ENCODE measurements at places on chromosomes 11 and 22.
A peak's percentile ranks its signal among the peaks of the same experiment; 100 is the strongest.

GRCh38 chr11:54927704-54928103, 221.1 kb downstream of the OR4A5 start:
- no peak for DNase-seq

GRCh38 chr11:6737872-6738466, 33.8 kb downstream of the OR2AG2 start:
- no peak for DNase-seq

DNA sequence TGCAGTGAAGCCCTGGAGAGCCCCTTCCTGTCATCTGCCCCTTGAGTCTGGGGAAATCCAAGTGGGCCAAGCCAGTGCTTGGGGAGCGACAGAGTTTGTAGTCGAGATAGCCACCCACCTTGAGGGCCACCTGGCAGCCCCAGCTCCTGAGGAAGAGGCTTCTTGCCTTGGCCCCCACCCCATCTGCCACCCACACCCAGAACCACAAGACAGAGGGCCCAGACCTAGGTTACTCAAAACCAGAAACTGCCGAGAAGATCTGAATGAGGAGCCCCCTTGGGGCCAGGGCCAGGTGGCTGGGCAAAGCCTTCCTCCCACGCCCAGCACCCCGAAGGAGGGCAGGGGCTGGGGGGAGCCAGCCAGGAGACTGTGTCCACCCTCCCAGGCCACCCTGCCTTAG, 18.8 kb upstream of the PRR5 start:
- DNase-seq, result no peak

DNA sequence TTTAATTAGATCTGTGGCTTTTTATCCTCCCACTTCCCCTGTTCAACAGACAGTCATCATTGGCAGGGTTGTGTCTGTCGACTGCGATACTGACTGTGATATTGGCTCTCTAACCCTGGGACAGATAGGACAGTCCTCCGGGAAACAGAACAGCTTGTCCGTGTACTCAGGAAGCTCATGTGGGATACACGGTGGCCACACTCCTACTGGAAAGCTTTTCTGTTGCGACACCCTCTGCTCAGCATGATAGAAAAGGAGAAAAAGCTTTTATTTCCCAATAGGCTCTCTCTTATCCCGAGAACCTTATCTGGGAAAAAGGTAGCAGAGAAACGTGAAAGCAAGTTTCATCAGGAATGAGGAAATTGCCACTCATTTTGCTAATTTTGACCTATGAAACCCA, 60.4 kb upstream of the HSPA8 start:
- peak; percentile 92 for DNase-seq

DNA sequence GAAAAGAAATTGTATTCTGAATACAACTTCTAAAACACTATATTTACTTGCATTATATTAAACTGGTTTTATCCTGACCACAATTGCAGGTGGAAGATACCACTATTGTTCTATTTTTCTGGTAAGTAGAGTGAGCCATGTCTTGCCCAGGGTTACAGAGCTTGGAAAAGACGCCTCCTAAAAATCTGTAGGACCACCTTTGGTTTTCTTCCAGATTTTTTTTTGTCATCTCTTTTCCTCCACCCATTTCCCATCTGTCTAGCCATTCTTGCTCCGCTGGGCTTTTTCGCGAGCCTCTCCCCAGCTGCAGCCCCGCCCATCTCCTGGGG, 294 bp upstream of the MTMR3 start:
- DNase-seq, result no peak
